ENCODE measurements at places on chromosomes 16 and 17.

DNA sequence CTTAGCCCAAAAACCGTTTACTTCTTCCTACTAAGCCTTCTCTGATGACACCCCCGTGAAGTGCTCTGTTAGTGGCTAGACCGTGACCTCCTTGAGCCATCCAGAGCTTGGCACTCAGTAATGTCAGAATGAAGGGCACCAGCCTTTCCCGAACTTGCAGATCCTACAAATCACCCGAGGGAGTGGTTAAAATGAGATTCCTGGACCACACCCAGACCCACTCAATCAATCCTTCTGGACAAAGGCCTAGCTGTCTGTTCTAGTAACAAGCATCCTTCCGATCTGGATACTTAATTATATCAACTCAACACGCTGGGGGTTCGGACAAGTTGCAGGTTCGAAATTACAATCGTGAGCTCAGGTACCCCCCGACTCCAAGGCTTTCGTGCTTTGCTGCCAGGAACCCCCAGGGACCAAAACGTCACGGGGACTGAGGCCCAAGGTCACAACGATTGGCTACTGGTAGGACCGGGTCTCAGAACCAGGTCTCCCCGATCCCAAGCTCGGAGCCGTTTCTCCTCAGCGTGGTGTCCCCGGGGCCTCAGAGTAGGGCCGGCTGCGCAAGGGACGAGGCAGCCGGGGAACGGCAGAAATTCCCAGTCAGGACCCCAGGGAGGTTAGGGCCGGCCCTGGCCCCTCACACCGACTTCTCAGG is 527 bp downstream of the CIAPIN1 start:
- DNase-seq, result peak; percentile 47

DNA sequence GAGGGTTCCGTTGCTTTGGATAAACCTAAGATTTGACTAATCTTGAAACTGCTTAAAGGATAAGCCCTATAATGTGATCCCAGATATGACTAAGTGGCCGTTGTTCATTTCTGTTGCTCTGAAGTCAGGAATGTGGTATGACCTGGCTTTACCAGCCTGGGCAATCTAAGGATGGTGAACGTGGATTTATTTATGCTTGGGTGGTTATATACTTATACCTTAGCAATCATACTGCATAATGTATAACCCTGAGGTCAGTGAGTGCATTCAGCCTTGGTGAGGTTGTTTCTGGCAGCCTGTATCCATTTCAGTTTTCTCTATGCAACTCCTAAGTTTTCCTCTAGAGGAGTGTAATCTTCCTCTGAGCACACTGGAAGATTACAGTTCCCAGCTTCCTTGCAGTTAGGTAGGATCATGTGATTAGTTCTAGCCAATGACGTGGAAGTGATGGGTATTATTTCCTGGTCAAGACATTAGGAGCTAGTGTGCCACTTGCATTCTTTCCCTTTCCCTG is 41.9 kb downstream of the FTO start:
- no peak for DNase-seq

- DNase-seq, result peak; percentile 56
Measured at GRCh38 chr16:21708533-21709115, 44.9 kb downstream of the OTOA start.

- no peak for DNase-seq
Measured at GRCh38 chr16:497258-497657, 30.3 kb upstream of the CAPN15 start.

- DNase-seq, result no peak
Measured at GRCh38 chr16:86555704-86556075, 655 bp upstream of the MTHFSD start.

- DNase-seq, result peak; percentile 90
Measured at GRCh38 chr16:29811896-29812665, at the start of gene PRRT2. PRRT2 (plus strand) TSS chr16:29812193; CDS start chr16:29813055, 862 bp downstream.

DNA sequence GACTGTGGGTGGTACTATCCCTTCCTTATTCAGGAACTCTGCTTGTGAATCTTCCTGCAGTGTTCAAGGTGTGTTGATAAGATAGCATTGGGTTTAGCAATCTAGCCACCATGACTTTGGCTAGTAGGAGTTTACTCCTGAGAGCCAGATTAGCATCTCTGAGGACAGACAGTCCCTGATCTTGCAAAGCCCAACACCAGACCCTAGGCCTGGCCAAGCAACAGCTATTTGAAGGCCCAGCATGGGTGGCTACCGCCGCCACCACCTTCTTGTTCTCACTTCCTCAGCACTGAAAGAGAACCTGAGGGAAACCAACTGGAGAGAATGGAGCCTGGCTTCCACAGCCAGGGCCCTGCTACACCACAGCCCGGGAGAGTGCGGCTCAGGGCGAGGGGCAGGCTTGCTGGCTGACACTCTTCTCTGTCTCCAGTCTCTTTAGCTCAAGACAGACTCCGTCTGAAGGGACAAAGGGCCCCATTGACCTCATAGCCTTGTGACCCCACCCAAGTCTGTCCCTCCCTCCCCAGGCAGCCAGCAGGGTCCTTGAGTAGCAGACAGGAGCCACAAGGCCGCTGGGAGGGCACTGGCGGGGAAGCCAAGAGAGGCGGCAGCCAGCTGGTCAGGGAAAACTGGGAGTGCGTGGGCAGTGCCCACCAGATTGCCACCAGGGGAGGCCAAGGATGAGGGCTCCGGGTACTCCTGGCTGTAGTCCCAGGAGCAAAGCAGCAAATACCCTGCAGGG is 10.9 kb upstream of the ARHGAP23 start:
- DNase-seq, result no peak

- DNase-seq, result no peak
Measured at GRCh38 chr17:37859451-37859850, 64.8 kb upstream of the TBC1D3K start.

- no peak for DNase-seq
Measured at GRCh38 chr16:66065925-66066324, 300.6 kb upstream of the CDH5 start.

- DNase-seq, result peak; percentile 37
Measured at GRCh38 chr16:21083729-21084268, 66.8 kb downstream of the DNAH3 start.

- DNase-seq, result no peak
Measured at GRCh38 chr17:15309793-15310192, 31.6 kb downstream of the TEKT3 start.

GRCh38 chr17:78674595-78675315 is 97.6 kb upstream of the DNAH17 start:
- no peak for DNase-seq

GRCh38 chr17:79315358-79316105 is 240.9 kb downstream of the ENGASE start:
- no peak for DNase-seq

- no peak for DNase-seq
Measured at GRCh38 chr16:13307851-13308250, 406.5 kb downstream of the SHISA9 start.

- DNase-seq, result no peak
Measured at GRCh38 chr16:86064431-86065250, 165.7 kb downstream of the IRF8 start.

DNA sequence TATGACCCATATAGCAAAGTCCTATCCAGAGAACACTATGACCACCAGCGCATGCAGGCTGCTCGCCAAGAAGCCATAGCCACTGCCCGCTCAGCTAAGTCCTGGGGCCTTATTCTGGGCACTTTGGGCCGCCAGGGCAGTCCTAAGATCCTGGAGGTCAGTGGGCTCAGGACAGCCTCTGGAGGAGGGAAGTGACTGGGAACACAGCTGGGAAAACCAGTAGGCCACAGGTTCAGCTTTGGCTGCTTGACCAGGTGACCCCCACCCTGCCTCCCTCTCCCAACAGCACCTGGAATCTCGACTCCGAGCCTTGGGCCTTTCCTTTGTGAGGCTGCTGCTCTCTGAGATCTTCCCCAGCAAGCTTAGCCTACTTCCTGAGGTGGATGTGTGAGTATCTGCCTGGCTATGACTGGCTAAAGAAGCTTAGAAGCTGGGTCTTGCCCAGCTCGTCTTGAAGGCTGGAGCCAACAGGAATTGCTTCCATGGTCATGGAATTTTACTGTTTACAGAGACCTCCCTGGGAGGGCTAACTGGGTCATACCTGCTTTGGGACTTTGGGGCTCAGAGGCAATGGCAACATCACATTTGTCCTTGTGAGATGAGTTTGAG is 1.5 kb upstream of the OVCA2 start:
- DNase-seq, result no peak

DNA sequence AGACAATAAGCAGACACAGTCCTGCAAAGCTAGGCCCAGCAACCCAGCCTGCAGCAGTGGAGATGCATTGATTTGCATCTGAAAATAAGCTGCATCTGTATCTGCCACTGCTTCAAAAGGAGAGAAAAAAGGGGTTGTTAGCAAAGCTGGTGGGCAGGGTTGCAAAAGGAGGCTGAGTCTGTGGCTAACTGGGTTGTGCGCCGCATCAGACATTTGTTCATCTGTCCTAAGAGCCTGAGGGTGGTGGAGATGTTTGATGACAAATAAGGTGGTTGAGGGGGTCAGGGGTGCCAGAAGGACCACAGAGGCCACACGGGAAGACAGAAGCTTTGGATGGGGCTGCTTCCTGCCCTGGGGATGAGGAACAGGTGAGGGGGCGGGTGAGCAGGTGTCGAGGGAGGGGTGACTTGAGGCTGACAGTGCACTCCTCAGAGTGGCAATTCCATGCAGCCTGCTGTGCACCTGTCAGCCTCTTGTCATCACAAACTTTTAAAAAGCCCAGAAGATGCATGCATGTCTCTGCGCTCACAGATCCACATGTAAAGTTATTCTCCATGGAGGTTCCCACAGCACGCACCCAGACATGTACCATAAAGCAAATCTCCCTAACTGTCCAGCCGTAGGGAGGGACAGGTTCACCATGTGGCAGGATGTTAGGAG is 35.4 kb downstream of the WSB1 start:
- DNase-seq, result no peak

DNA sequence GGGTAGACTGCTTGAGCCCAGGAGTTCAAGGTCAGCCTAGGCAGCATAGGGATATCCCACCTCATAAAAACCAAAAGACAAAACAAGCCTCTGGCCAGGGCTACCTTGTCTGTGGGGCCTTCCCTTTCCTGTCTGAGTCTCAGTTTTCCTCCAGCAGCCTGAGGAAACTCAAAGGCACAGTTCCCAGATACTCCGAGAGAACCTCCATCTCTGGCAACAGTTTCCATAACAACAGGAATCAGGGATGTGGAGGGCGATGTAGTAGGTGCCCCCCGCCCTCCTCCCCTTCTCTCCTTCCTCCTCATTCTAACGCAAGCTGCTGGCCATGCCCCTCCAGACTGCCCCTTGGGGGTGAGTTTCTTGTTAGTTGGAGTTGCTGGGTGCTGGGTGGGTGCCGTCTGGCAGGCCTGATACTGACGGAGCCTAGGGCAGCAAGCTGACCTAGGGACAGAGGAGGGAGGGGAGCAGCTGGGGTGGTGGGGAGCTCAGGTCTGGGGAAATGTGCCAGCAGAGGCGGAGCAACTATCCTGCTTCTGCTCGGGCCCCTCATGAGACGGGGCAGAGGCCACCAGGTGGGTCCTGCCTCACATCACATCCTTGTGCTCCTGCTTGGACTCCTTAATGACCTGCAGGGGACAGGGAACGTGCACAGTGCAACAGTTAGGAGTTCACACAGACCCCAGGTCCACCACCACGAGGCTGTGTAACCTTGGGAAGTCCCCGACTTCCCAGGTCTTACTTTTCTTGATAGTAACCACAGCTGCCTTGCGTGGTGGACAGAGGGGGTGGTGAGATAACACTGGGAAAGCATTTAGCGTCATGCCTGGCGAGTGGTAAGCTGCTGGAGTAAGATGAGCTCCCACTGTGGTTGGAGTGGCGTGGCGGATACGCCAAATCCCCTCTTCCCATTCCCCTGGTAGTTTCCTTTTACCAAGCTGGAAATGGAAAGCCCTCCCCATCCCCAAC is 7.8 kb upstream of the EFTUD2 start:
- DNase-seq, result no peak

- DNase-seq, result no peak
Measured at GRCh38 chr17:44955674-44956425, 8.3 kb upstream of the KIF18B start.

GRCh38 chr17:48611681-48612455 is 1.1 kb upstream of the HOXB7 start:
- no peak for DNase-seq

GRCh38 chr17:12472252-12473173 is 193.2 kb upstream of the MYOCD start:
- no peak for DNase-seq

DNA sequence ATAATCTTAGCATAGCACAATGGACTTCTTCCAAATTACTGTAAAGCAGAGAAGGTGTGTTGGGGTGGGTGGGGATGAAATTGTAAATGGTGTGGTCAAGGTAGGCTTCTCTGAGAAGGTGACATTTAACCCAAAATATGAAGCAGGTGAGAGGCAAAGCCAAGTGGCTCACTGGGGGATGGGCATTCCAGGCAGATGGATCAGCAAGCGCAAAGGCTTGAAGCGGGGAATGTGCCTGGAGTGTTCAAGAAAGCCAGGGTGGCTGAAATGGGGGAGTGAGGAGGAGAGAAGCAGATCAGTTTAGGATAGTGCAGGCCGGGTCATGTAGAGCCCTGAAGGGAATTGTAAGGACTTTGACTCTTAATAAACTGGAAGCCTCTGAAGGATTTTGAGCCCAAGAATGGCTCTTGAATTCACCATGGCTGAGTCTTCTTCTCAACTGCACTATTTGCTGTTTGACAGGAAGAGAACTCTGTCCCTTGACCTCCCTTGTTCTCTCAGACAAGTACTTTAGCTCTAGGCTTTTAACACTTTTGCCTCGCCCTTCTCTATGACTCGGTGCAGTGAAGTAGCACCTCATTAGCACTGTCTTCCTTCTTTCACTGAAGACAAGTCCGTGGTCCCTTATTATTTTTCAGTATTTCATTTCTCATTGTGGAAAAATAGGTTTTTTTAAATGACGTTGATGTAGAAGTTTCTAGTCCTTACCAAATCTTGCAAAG is 14.7 kb downstream of the CACNG3 start:
- DNase-seq, result no peak

GRCh38 chr17:77746393-77746792 is 212.1 kb upstream of the TNRC6C start:
- DNase-seq, result no peak

Data from dorsolateral prefrontal cortex (tissue), 122 donors.